Stimulated activated CD8-positive, alpha-beta memory T cell treated with anti-CD3 and anti-CD28 coated beads, Interleukin-2, amount 100 ng/mL, for 1 hour (primary cell): ENCODE measurements at places on chromosomes 1 and 21.

GRCh38 chr1:203081465-203082230 lies 4.2 kb downstream of the MYOG start:
- DNase-seq = no peak

- DNase-seq = no peak
Measured at GRCh38 chr1:175514387-175514953, 228.9 kb downstream of the TNR start.

DNA sequence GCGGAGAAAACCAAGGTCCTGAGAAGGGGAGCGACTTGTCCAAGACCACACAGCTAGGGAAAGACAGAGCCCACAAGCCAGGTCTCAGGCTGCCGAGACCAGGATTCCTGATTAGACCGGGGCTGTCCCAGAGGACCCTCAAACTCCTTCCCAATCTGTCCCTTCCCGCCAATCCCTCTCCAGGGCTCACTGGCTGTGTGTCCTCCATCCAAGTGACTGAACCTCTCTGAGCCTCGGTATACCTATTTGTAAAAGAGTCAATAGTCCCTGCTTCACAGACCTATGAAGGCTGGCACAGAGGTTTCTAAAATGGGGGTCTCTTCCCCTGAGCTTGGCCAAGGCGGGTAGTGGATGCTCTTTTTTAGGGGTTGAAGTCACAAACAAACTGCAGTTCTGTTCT lies 56.6 kb downstream of the PAX7 start:
- DNase-seq = no peak

DNA sequence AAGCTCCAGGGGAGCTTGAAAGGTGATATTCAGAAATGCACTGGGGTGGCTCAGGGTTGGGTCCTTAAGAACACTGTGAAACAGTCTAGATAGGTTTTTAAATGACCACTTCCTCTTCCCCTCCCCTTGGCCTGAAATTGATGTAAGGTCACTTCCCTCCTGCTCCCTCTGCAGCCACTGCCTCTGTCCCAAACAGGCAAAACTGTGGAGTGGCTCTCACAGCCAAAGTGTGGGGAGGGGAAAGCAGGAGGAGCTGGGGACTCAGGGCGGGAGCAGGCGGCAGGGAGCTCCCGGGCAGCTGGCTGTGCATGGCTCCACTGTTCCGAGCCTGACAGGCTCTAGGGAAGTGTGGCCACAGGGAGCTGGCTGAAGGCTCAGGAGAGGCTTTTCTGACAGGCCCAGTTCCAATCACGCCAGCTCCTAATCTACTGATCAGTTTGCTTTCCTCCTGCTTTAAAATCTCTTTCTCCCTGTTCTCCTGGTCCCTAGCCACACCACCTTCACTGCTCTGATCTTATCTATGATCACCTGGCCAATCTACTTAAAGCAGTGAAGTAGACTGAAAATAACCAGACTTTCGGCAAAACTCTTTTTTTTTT lies 5.1 kb upstream of the CSRP1 start:
- no peak for DNase-seq

DNA sequence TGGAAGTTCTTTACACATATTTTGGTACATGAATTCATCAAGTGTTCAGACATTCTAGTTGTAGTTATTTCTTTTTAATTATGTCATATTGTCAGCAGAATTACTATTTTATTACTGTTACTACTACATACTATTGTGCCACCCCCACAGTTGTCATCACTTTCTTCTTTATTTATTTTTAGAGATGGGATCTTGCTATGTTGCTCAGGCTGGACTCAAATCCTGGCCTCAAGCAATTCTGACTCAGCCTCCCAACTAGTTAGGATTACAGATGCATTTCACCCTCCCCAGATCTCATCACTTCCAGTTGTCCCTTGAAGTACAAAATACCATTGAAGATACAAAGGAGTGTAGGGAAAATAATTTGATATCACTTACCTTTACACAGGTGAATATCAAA lies 258.0 kb downstream of the KCTD3 start:
- no peak for DNase-seq
